ENCODE measurements at places on chromosomes 5 and 9.

GRCh38 chr9:93597142-93597706 lies 20.8 kb downstream of the PHF2 start:
- no peak for DNase-seq

DNA sequence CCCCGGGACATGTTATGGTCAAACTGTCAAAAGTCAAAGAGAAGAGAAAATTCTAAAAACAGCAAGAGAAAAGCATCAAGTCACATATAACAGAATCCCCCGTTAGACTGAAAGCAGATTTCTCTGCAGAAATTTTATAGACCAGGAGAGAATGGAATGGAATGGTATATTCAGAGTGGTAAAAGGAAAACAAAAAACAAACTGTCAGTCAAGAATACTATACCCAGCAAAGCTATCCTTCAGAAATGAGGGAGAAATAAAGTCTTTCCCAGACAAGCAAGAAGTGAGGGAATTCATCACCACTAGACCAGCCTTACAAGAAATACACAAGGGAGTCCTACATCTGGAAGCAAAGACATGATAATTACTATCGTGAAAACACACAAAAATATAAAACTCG lies 208.0 kb downstream of the CACNA1B start:
- DNase-seq, result no peak

GRCh38 chr5:157971571-157972216 lies 112.7 kb upstream of the CLINT1 start:
- no peak for DNase-seq

GRCh38 chr9:37999588-38000189 lies 69.3 kb downstream of the SHB start:
- no peak for DNase-seq

Data from NCI-H2081 treated with DMSO at 0.1 percent for 48 hours (cell line).